ENCODE measurements at places on chromosomes 7 and 10.
A peak's percentile ranks its signal among the peaks of the same experiment; 100 is the strongest.

DNA sequence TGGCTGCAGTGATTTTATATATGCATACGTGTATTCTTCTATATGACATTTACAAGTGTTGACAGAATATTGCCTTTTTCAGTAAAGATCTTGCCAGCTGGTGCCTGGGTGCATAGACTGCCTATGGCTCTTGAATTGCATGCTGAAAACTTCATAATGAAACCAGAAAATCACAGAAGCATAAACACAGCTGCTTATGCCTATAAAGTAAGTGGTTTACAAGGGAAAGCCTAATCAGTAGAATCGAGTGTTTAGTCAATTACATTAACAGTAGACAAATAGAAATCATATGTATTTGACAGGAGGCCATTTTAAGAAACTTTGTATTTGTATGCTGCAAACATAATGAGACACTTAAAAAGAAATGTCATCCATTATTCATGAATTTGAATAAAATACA, 82.5 kb downstream of the TMEM168 start:
- no peak for DNase-seq

DNA sequence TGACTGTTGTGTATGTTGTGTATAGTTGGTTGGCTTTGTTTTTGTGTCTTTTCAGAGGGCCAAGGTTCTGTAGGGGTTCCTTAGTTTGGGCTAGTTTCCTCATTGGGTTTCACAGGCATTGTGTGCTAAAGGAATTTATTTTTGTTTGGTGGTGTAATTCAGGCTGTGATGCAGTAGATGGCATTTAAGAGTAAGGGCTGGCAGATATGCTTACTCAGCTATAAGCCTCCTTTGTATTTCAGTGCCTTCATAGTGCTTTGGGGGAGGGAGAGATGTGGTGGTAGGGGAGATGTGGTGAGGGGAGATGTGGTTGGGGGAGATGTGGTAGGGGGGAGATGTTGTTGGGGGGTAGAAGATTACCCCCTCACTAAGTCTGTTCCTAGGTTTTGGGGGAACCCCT, 91.7 kb downstream of the SLC25A40 start:
- DNase-seq, result no peak

- DNase-seq, result no peak
Measured at GRCh38 chr10:131972474-131973071, 9.2 kb downstream of the BNIP3 start.

DNA sequence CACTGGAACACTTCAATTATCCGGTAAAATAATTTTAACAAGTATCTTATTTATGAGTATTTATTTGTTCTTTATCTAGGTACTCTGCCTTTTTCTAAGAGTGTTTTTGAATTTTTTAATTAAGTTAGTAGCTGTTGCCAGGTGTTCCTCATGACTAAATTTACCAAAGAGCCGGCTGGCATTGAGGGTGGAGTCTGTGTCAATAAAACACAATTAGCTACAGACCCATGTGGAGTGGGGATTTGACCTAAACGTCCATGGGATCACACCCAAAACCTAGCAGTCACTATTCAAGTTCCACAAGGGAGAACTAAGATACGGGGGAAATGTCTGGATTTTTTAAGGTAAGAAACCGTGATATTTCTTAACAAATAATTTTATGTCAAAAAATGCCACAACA, 9.8 kb downstream of the SLC16A12 start:
- no peak for DNase-seq

DNA sequence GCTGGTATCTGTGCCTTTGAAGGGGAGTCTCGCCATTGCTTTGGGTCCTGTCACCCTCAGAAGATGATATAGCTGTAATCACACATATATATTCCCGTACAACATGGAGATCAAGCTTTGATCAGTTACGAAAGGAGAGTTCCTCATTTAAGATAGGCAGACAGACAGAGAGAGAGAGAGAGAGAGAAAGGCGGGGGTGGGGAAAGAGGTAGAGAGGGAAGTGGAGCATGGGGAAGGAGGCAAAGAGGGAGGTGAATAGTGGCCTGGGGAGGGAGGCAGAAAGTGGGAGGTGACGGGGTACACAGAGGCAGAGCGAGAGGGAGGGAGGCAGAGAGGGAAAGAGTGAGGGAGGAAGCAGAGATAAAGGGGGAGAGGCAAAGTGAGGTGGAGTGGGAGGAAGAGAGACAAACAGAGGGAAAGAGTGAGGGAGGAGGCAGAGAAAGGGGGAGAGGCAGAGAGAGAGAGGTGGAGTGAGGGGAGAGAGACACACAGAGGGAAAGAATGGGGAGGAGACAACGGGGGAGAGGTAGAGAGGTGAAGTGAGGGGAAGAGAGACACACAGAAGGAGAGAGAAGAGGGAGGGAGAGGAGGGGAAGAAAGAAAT, 44.6 kb upstream of the C1QL3 start:
- DNase-seq, result no peak

DNA sequence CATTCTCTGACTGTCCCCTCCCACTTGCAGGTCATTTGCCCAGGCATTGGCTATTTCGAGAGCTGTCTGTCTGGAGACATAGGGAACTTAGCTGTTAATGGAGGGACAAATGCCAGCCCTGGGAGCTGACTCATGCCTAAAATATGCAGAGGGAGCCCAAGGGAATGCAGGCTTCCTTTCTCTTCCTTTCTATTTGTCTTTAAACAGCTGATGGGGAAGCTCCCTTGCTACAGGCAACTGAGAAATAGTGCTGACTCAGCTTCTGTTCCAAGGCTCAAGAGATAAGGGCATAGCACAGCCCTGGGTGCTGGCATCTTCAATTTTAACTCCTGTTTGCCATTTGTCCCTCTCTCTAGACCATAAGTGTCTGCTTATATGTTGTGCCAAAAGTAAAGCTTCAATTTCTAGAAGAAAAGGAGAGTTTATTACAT, 82.7 kb upstream of the C1GALT1 start:
- no peak for DNase-seq

DNA sequence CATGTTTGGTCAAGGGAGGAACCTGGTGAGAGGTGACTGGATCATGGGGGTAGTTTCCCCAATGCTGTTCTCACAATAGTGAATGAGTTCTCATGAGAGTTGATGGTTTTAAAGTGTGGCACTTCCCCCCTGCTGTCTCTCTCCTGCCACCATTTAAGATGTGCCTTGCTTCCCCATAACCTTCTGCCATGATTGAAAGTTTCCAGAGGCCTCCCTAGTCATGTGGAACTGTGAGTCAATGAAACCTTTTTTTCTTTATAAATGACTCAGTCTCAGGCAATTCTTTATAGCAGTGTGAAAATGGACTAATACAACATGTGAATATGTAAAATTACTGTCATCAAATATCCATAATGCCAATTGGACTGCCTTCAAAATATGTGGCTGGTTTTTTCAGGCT, 165.5 kb upstream of the TARP start:
- no peak for DNase-seq

GRCh38 chr10:112945811-112946210, 4.2 kb upstream of the TCF7L2 start:
- DNase-seq, result no peak

GRCh38 chr7:144835155-144835611, 670 bp downstream of the TPK1 start:
- peak; percentile 62 for DNase-seq

DNA sequence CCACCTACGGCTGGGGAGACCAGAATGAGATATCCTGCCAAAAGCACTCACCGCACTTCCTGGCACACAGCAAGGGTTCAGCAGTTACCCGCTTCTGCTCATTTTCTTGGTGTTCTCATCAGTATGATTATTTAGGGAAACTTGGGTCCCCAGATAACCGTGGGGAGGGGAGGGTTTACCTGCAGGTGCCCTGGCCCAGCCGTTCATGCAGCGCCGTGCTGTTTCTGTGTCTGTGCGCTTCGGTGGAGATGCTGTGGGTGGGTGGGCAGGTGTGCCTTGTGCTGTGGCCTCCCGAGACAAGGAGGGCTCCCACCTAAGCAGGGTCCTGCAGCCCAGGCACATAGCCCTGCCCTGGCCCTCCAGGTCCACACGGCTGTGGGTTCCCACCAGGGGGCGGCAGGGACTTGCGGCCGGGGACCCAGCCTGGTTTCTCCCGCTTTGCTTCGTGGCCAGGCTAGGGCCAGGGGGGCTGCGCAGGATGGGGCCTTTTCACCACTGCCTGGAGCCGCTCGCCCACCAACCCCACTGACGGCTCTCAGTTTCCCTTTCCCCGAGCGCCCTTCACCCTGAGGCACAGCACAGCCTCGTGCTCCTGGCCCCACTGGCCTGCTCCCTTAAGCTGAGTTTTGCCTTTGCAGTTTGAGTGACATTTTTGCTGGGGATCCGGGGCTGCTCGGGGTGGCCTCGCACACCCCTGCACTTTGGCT, 78.5 kb downstream of the LHPP start:
- DNase-seq, result no peak

- no peak for DNase-seq
Measured at GRCh38 chr10:48445932-48446331, 139.5 kb downstream of the MAPK8 start.

DNA sequence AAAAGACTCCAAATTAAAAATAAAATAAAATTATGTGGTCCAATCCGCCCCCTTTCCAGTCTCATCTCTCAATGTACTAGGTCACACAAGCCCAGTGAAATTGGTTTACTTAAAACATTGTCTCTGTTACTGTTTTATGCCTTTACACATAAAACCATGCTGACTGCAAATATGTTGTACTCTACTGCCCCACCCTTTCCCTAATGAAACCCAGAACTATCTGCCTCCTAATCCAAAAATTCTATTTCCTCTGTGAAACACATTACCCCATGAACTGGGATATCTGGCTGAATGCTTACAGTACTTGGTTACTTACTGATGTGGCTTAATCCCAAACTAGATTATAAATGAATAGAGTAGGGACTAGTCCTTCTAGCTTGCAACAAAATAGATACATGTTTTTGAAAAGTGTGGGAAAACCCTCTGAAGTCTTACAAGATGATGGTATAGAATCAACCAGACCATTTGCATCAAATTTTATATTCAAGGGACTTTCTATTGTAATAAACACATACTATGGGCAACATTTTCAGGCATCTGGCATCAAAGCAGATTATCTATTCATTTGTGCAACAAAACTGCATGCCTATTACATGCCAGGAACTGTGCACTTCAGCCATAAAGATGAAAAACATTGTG, 10.0 kb upstream of the KMT2E start:
- no peak for DNase-seq

- no peak for DNase-seq
Measured at GRCh38 chr10:107614939-107615685, 450.6 kb upstream of the SORCS1 start.

DNA sequence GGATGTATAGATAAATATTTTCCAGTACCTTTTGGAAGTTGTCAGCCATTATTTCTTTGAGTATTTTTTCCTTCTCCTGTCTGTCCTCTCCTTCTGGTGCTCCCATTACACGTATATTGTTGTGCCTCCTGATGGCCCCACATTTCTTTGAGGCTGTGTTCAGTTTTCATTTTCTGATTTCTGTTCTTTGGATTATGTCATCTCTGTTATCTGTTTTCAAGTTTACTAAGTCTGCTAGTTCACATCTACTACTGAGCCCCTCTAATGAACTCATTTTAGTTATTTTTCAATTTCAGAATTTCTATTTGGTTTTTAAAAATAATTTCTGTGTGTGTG, 16.3 kb downstream of the RBM33 start:
- no peak for DNase-seq

DNA sequence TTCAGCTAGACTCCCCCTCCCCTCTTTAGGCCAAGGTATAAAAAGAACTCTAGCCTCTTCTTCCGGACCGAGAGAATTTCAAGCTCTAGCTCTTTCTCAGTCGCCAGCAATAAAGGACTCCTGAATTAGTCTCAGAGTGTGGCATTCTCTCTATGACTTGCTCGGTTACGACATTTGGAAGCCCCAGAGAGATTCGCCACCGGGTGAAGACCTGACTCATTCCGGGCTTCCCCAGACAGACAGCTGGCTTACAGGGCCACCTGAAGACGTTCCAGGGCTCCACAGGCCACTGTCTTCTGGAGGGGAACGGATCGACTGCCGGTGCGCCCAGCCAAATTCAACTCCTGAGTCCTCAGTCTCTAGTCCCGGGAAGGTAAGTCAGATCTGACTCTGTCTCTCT, at the start of gene AKR1B15:
Gene AKR1B15, plus strand, starts transcription at position 234 of the 400 bp plus-strand sequence. CDS start 15,510 bp downstream, outside the sequence.
- no peak for DNase-seq

GRCh38 chr7:65390588-65390987, 16.9 kb downstream of the ZNF92 start:
- DNase-seq, result no peak

DNA sequence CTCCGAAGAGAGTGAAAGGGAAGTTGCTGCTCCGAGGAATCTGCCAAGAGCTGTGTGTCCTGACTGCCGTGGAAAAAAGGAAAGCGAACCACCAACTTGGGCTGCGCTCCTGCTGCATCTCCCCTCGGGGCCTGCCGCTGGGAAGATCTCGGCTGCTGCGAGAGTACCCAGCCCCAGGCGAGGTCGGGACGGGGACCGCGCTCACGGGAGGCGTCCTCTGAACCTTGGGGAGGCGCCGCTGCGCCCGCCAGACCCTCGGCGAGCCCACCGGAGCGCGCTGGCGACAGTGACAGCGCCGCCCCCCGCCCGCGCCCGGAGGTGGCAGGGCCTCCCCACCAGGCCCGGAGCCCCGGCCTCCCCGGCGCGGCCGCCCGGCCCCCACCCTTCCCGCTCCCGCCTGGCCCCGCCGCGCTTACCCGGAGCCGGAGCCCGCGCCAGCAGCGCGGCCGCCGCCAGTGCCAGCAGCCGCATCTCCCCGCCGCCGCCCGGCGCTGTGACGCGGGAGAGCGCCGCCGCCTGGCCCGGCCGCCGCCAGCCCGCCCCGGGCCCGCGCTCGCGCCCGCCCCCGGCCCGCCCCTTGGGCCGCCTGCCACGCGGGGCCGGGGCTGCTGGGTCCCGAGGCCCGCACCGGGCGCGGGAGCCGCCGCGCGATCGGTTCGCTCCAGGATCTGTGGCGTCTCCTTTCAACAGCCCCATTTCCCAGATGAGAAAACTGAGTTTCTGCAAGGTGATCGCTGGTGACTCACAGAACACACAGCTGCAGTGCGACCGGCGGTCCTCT, at the start of gene VSTM4:
Gene VSTM4, minus strand, starts transcription at position 508 of the 781 bp plus-strand sequence. Its CDS starts 37 bp downstream, at position 471.
- DNase-seq, result no peak

- DNase-seq, result no peak
Measured at GRCh38 chr10:47034441-47035051, 123.3 kb downstream of the PTPN20 start.

DNA sequence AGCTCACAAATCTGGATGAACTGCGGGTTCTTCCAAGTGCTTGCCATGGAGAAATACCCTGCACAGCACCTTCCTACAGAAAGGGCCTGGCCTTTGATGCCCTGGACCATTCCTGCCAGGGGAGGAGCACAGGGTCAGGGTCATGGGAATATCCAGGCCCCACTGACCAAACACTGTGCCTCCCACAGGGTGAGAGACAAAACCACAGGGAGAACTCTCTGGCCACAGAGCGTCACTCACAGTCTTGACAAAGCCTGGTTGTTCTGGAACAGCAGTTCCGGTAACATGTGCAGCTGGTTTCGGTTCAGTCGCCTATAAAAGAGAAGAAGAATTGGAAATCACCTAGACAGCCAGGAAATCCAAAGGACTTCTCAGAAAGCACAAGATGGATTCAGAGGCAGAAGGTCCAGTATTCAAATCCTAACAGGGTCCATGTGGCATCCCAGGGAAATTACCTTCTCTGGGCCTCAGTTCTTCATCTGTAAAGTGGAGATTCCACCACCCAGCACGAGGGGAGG, 28.1 kb downstream of the SLIT1 start:
- DNase-seq, result no peak

- no peak for DNase-seq
Measured at GRCh38 chr10:114925587-114926586, 12.1 kb upstream of the TRUB1 start.

Data from NCI-H2227 treated with DMSO at 0.1 percent for 48 hours (cell line).